ENCODE measurements at places on chromosomes 1 and 21.

DNA sequence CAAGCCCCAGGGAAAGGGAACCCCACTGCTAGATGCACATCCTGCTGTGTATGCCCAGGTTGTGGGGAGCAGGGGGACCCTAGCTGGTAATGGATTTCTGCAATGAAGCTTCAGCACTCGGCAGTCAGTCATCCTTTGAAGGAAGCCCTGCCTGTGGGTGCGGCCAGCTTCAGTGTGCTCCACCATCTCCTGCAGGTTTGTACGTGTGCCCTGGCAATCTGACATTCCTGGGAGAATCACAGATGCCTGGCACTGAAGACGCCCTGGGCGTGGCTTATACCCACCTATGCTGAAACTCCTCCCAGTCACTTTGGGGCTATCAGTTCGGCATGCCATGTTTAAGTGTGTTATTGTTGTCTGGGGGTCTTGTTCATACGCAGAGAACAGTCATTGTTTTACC, 6.8 kb downstream of the SPRR5 start:
- no peak for DNase-seq

- no peak for DNase-seq
These were observed 28.2 kb downstream of the CTNNBIP1 start for GRCh38 chr1:9881838-9882249.

DNA sequence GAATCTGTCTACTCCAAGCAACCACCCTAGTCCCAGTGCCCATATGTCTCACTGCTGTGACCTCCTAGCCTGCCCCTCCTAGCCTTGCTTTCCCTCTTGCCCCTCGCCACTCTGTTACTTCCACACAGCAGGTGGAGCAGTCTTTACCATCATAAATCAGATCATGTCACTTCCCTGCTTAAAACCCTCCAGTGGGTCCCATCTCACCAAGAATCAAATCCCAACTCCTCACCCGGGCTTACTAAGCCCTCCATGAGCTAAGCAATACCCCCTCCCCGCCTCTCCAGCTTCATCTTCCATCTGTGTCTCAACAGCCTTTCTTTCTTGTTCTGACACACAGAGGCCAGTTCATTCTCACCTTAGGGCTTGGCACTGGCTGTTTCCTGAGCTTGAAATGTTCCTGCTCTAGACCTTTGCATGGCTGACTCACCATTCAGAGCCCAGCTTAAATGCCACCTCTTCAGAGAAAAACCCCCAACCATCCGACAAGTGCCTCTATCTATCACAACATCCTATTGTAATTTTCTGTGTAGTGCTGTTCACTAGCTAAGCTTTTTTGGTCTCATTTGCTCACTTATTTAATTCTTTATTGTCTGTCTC, 22.3 kb downstream of the KNCN start:
- DNase-seq = no peak

- peak; percentile 24 for DNase-seq
These were observed 18.1 kb downstream of the KNCN start for GRCh38 chr1:46533179-46533864.

DNA sequence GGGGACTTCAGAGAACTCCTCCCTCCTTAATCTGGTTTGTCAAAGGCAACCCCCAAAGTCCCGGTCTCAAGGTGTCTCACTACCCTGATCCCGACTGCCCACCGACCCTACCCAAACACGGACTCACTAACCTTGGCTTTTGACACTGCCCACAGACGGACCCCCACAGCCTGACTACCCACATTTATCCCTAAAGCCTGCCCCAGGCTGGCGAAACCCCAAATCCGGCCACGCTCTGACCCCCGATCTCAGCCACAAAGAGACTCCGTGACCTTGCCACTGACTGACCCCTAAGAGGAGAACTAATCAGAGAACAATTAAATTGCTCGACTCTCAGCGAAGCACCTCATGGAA, 5.2 kb downstream of the ID3 start:
- no peak for DNase-seq

- no peak for DNase-seq
These were observed 63.5 kb upstream of the NRIP1 start for GRCh38 chr21:15128267-15128666.

GRCh38 chr1:27567146-27567526, 36.8 kb downstream of the AHDC1 start:
- DNase-seq = no peak

DNA sequence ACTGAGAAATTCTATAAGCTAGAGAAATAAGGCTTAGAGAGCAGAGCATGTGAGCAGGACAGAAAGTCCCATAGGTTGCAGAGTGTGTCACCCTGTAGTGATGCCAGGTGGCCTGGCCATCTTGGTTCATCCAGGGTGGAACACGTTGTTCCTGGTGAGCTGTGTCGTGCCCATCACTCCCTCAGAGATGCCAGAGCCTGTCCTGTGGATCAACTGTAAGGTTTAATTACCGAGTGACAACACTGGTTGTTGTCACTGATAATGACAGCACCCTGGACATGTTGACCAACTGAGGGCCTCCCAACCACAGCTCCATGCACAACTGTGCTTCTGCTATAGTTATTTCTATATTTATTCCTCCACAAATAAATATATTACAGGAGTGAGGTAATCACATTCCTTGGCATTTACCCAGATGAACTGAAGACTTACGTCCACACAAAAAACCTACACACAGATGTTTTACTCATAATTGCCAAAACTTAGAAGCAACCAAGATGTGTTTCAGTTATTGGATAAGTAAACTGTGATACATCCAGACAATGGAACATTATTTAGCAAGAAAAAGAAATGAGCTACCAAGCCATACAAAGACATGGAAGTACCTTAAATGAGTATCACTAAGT, 6.2 kb downstream of the C1orf198 start:
- DNase-seq = no peak

DNA sequence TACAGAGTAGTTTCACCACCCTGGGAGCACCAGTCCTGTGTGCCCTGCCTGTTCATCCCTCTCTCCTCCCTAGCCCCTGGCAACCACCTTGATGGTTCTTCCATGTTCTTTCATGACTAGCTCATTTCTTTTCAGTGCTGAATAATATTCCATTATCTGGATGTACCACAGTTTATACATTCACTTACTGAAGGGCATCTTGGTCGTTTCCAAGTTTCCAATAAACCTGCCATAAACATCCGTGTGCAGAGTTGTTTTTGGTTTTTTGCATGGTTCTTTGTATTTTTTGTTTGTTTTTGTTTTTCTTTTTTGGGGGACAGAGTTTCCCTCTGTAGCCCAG, 13.9 kb downstream of the TIAM1 start:
- DNase-seq = no peak

- no peak for DNase-seq
These were observed 5.5 kb downstream of the RHOU start for GRCh38 chr1:228740543-228741317.

- no peak for DNase-seq
These were observed 55.4 kb upstream of the LRP8 start for GRCh38 chr1:53383136-53383870.

GRCh38 chr1:47724432-47724999, 272.7 kb downstream of the TRABD2B start:
- DNase-seq = no peak

DNA sequence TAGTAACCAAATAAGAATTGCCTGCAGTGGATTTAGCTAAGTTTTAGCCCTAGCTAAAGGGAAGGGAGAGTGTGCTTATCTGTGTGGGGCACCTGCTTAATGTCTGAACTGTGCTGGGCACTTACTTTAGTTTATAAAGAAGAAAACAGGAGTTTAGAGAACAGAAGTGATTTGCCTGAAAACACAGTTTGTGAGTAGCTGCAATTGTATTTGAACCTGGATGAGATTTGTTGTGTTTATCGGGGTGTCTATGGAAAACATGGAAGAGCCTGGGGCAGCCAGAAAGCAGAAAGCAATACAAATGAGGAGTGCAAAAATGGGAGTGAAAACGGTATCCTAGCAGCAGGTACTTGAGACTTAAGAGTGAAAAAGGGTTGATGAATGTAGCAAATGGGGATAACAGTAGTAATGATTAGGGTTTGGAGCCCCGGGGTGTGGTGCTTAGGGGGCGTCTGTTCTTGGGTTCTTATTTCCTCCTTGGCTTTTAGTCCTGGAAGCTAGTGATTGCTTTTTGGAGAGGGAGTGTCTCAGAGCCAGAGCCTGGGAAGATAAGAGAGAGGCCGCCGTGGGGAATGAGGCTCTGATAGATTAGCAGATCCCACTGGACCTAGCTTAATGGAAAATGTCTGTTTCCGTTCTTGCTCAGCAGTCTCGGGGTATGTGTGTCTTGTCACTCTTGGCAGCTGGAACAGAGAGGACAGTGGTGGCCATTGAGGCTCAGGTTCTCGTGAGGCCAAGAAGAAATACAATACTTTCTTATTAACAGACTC, 5.6 kb downstream of the PRCC start:
- no peak for DNase-seq

GRCh38 chr21:31872452-31873274, at the start of gene HUNK:
TSS of gene HUNK (plus strand) at chr21:31873020. CDS start at chr21:31873675, 655 bp downstream.
- no peak for DNase-seq

DNA sequence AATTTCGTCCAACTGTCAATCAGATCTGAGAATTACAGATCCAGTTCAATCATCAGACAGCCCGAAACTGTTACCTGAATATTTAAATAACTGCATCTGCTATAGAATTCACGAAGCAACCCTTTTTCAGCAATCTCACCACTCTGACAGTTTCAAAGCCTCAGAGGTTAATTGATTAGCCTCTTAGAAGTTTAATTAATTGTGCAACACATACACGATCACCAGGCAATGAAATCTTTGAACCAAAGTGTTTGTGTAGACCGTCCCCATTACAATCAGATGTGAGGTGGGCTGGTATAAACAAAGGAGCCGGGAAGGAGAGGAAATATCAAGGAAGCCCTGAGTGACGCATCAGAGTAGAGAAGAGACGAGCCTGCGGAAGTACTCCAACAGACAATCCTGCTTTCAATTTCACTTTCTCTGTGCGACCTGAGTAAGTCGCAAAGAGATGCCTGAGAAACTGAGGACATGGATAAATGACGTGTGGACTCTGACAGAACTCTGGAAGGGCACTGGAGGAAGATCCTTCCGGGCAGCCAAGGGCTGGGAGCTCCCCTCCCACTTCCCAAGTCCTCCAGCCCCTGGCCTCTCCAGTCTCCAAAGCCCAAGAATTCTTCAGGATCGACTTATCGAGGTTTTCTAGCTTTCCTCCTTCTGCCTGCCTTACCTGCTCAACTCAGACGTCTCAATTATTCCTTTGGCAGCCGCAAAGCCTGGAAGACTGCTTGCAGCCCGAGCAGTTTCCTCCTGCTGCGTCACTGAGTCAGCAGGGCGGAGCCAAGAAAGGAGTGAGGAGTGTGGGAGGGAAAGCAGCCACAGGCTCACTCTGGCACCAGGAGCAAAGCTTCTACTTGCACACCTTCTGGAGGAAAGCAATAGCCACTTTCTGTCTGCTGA, at the start of gene RNASEL:
Gene RNASEL, minus strand, starts transcription at position 757 of the 897 bp plus-strand sequence. CDS start 2,450 bp downstream, outside the sequence.
- peak; percentile 26 for DNase-seq

- DNase-seq = no peak
These were observed 46.7 kb upstream of the SARS1 start for GRCh38 chr1:109167001-109167506.

- no peak for DNase-seq
These were observed 58.6 kb downstream of the CACNA1E start for GRCh38 chr1:181541947-181542346.

GRCh38 chr1:171916315-171916771, 75.0 kb downstream of the DNM3 start:
- DNase-seq = no peak

- no peak for DNase-seq
These were observed 3.7 kb downstream of the PFKL start for GRCh38 chr21:44303490-44303981.

DNA sequence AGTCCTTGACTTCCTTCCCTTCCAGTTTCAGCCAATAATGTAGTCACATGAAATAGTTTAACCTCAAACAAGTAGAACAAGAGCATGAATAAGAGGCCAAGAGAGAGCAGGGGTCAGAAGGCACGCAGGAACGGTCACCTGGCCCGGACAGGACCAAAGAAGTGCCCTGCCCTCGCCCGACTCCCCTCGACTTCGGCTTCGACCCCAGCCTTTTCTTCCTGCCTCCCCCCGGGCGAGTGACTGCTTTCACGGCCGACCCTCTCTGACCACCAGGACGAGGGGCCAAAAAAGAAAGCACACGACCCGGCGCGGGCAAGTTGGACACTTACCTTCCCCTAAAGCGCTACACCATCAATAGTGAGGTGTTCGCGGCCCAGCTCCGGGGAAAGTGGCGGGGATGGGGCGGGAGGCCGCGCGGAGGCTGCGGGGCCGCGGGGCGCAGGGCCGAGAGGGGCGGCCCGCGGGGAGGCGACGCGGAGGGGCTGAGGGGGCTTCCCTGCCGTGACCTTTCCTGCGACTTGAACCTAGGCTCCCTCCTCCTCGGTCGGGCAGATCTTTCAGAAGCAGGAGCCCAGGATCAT, 519 bp downstream of the RERE start:
- no peak for DNase-seq

DNA sequence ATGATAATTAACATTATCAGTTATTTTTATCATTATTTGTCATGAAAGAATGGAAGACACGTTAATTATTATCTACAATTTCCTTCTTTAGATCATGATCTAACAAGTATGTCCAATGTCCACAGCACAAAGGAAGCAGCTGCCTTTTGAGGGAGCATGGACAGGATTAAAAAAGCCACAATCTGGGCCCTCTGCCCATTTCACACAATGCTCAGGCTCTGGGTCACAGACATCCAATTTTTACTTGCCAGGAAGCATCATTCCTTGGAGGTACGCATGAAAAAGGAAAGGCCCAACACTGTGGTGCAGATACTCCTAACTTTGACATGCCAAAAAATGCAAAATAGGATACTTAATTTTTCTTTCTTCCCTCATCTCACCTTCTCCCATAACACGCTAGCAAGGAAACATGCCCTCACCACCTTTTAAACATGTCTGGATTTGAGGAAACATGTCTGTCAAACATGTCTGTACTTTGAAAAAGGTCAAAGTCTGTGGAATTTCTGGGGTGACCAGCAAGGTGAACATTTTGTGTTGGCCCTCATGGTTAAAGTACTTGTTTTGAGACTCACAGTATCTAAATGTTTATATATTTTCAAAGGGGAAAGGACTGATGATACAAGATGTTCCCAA, 40.0 kb downstream of the GADD45A start:
- no peak for DNase-seq

GRCh38 chr21:42144679-42145568, 73.8 kb downstream of the UMODL1 start:
- no peak for DNase-seq

- DNase-seq = no peak
These were observed 6.1 kb downstream of the PRXL2B start for GRCh38 chr1:2592672-2593071.

GRCh38 chr1:86546787-86547221, at the start of gene CLCA4:
TSS of gene CLCA4 (plus strand) at chr1:86547078. CDS start at chr1:86547120, 42 bp downstream.
- no peak for DNase-seq

DNA sequence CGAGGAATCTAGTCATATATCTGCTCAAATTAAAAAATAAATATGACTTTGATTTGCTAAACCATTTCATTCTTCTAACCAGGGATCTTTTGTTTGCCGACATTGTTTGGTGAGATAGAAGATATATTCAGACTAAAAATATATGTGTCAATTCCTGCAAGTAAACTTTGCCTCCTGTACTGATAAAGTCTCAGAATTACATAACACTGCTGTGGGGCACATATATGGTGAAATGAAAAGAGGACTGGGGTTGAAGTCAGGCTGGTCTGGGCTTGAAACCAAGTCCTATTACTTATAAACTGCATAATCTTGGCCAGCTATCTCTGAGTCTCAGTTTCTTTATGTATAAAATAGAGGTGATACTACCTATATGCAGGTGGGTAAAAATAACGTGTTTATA, 9.8 kb downstream of the SCMH1 start:
- DNase-seq = no peak

- DNase-seq = no peak
These were observed 567.6 kb downstream of the MRPL39 start for GRCh38 chr21:25039461-25040380.

- DNase-seq = no peak
These were observed 29.6 kb downstream of the NVL start for GRCh38 chr1:224300346-224300745.
